ENCODE measurements at places on chromosomes 16 and 17.

- no peak for DNase-seq
These were observed 58.2 kb downstream of the CDYL2 start for GRCh38 chr16:80746231-80746630.

- no peak for DNase-seq
These were observed 138.7 kb downstream of the ENGASE start for GRCh38 chr17:79213305-79213704.

GRCh38 chr16:54505549-54506213, 219.1 kb upstream of the IRX3 start:
- no peak for DNase-seq

- no peak for DNase-seq
These were observed 10.7 kb downstream of the NT5C3B start for GRCh38 chr17:41825175-41825845.

DNA sequence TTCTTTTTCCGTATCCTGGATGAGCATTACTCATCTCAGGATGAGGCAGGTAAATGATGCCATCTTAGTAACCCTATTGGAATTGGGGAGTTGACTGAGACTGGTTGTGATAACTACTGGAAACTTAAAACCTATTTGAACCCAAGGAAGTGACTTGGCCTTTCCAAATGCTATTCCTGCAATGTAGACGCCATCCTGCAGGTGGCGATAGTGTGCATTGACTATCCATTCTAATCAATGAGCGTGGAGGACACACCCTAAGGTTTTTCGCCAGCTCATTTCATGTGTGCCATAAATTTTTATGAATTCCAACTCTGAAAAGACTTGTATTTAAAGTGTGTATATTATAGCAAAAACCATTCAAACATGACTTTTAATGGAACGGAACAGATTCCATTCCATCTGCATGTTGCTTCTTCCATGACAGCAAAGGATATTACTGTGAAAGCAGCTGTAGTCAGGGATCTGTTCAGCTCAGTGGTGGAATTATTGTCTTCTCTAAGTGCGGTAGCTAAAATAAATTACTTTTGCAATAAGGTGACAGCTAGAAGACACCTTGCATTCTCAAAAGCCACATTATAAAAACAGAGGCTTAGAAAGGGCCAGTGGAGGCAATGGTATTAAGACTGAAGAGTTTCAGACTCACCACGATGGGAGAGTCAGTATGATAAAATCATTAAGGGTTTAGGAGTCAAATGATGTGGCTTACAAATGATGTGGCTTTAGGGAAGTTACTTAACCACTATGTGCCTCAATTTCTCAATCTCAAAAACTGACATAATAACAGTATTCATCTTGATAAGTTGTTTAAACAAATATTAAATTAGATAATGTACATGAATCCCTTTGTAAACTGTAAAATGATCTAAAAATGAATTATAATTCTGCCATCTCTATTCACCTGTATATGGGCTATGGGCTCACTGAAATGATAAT, 55.5 kb downstream of the SYT17 start:
- DNase-seq, result no peak

- no peak for DNase-seq
These were observed 1.5 kb downstream of the SLC16A6 start for GRCh38 chr17:68289473-68289872.

- no peak for DNase-seq
These were observed 1576.8 kb downstream of the CDH8 start for GRCh38 chr16:60459463-60459862.

DNA sequence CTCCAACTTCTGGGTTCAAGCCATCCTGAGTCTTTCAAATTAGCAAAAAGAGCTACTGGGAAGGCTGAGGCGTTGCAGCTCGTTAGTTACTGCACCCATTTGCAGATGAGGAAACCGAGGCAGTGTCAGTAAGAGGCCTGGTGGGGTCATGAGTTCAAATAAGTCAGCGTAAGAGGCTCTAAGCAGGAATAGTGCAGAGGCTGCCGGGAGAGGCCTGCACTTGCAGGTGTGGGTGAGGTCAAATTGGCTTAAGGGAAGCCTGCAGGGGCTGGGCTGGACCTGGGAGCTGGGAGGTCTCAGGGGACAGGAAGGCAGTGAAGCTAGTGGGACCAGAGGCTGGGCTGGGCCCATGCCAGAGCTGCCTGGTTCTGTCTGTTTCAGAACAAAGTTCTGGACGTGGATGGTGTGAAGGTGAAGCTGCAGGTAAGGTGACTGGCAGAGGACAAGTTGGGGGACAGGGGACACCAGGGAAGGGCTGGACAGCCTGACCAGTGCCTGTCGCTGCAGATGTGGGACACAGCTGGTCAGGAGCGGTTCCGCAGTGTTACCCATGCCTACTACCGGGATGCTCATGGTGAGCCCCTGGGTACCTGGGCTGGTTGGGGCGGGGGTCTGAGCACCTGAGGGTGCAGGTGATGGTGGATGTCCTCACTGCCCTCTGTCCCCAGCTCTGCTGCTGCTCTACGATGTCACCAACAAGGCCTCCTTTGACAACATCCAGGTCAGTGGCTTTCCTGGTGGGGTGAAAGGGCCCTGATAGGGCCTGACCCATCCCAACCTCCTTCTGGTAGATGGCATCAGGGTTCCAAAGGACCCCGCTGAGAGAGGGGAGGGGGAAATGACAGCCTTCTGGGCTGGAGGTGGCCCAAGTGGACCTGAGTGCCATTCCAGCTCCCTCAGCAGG, 3.0 kb downstream of the RAB26 start:
- DNase-seq, result no peak

DNA sequence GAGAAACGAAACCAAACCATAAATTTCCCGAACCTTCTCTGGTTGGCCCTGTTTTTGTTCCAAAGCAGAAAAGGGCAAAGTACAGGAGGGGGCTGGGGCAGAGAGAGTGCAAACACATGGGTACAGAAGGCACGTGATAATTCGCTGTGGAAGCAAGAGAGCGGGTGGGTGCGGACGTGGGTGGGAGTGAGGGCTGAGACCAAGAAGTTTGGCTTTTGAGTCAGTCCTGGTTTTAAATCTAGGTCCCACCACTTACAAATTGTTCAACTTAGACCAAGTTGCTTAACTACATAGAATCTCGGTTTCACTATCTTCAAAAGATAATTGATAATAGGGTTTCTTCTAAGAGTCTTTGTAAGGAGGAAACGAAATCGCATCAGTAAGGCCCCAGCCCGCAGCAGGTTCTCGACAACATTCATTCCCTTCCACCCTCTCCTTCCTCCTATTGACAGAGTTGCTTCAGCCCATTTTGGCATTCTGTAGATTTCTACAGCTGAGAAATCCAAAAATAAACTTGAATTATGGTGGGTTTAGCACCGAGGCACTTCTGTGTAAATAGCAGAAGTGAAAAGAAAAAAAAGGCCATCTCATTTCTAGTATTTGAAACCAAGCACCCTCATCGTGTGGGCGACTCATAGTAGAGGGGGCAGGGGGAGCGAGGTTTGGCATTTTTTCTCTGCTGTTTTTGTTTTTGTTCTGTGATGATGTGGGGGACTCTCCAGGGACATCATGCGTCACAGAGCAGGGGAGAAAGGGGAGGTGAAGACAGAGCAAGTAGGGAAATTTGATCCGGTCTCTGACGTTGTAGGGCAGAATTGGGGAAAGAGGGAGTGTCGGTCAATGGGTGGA, 33.6 kb upstream of the CCR7 start:
- no peak for DNase-seq

- DNase-seq, result no peak
These were observed 467.7 kb downstream of the CDH11 start for GRCh38 chr16:64654178-64654577.

GRCh38 chr16:23317751-23318150, 15.6 kb downstream of the SCNN1B start:
- DNase-seq, result no peak
